ENCODE measurements at places on chromosomes 2 and 18. TPM values are rescaled to one million over a fixed set of nuclear protein-coding genes. Genes with fewer than 3 reads are reported as not detected.

Gene ZNF892
- 13.3 TPM for total RNA-seq

Gene BMP10
- not detected for total RNA-seq

DNA sequence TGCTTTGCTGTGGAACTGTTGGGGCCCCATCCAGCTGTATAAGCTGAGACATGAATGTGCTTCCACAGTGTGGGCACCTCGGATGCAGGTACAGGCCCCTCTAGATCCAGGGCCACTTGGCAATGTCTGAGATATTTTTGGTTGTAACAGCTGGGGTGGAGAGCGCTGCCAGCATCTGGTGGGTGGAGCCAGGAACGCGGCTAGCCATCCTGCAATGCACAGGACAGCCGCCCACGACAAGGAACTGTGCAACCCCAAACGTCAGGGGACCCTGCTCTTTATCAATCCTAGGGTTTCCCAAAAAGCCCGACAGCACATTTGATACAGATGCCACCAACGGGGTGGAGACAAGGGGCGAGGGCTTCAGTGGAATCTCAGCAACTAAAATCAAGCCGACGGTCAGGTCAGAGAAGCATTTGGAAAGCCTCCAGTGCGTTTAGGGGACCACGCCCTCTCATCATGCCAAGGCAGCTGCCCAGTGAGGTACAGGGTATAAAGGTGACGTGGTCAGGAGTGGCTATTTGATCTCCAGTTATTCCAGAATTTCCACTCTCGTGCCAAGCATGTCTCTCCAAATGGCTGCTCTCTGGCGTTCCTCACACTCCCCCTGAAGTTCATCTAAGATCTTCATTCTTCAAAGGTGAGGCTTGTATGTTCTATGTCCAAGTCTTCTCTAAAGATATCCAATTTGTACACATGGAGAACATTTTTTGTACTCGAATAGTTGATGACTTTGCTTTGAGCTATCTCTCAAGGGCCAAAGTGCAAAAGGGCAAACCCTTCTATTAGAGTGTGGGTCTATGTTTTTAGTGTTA is 55.7 kb downstream of the LRRFIP1 start:
- H3K36me3 ChIP-seq: peaks cover 30% of the 10 kb centered on the region
- no peaks in the 10 kb centered on the region for H3K4me1 ChIP-seq
- no peak overlapping the region for H3K27ac ChIP-seq

DNA sequence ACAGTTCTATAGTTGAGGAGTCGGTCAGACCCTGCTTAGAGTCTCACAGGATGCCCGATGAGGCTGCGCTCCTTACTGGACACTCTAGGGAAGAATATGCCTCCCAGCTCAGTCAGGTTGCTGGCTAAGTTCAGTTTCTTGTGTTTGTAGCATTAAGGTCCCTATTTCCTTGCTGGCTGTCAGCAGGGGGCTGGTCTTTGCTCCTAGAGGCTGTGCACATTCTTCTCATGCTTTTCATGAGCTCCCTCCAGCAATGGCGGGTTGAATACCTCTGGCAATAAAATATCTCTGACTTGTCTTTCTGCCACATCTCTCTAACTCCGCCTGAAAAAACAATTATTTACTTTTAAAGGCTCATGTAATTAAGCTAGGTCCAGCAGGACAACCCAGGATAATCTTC is 79.4 kb upstream of the DNAJC10 start:
- H3K4me3 ChIP-seq: no peak overlapping the region
- peak; percentile 37 for DNase-seq
- peaks cover 2% of the 10 kb centered on the region for H3K4me1 ChIP-seq

DNA sequence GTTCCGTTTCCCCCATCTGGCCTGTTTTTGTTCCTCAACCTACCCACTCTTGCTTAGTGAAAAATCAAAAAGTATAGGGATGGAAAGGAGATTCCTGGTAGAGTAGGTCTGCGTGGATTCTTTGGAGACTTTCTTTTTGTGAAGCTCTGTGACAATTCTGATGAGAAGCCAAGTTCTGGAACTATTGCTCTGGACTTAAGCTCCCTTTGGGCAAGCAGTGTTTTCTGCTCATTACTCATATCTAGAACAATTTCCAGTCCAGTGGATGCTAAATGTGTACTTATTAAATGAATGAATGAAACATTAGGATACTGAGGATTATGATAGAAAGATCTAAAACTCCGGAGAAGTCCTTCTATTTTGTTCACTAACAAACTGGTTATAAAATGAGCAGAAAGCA is 76.5 kb downstream of the SOCS6 start:
- no peaks in the 10 kb centered on the region for H3K36me3 ChIP-seq
- no peak for DNase-seq
- no peak overlapping the region for H3K27ac ChIP-seq
- no peaks in the 10 kb centered on the region for H3K27me3 ChIP-seq
- H3K4me1 ChIP-seq: peaks cover 8% of the 10 kb centered on the region
- no peak overlapping the region for H3K4me3 ChIP-seq

Gene LOXHD1
- total RNA-seq: 0.11 TPM

Gene MC2R
- not detected for total RNA-seq

- no peak overlapping the region for H3K4me3 ChIP-seq
- DNase-seq: no peak
- H3K27ac ChIP-seq: no peak overlapping the region
- no peaks in the 10 kb centered on the region for H3K36me3 ChIP-seq
- no peaks in the 10 kb centered on the region for H3K27me3 ChIP-seq
Observed at GRCh38 chr2:1869987-1870386, 125.7 kb upstream of the PXDN start.

DNA sequence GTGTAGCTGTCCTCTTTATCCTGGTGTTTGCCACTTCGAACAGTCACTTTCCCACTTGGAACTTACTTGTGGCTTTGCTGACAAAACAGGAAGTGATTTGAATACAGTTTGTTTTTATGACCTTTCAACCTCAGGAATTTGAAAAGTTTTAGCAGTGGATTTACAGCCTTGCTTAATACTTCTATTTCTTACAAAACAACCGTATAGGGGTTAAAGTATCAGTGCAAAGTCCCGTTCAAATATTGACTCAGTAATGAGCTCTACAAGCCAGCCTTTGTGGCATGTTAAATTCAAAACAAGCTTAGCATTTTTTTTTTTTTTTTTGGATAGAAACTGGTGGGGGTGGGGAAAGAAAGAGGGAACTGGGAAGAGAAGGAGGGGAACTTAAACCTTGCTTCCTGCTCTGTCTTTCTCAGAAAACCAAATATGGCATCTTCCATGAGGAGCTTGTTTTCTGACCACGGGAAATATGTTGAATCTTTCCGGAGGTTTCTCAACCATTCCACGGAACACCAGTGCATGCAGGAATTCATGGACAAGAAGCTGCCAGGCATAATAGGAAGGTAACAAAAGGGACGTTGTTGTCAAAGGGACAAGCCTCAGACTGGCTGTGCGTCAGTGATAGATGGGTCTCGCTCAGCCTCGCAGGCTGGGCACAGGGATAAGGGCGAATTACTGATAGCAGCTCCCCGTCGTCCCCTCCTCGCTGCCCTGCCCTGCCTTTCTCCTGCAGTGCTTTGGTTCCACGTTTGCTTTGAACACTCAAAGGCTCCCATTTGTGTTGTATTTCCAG is at the start of gene HNMT:
TSS of gene HNMT (plus strand) at position 408 of the 793 bp plus-strand sequence. CDS start at position 427, 19 bp downstream.
- peak; percentile 52 for DNase-seq
- H3K27me3 ChIP-seq: no peaks in the 10 kb centered on the region
- peaks cover 7% of the 10 kb centered on the region for H3K4me1 ChIP-seq
- peak within 1 kb of the TSS; percentile 75 for H3K4me3 ChIP-seq

DNA sequence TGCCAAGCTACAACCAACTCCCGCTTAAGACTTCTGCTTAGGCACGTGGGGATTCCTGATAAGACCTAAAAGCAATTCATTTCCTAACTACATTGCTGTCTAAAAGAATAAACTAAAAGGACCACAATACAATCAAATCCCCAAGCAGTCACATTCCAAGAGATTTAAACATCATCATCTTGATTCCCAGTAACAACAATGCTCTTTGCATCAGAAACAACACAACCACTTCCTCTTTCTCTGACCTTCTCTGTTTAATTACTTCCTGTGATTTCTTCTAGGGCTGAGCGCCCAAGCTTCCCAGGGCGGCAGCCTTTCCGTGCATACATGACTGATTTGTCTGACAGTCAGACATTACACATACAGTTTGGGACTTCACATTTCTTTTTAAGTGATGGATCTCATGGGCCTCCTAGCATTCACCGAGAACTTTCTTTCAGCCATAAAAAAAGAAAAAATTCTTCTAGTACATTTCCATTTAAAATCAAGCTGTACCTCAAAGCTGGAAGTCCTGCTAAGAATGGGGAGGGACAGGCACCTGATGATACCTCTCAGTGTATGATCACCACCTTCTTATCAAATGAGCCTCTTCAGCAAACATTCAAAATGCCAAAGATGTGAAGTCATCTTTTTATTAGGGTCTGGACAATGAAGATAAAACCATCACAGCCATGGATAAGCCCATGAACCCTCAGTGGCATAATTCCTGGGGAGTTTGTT is 11.5 kb downstream of the SPRED2 start:
- no peak overlapping the region for H3K27ac ChIP-seq
- H3K27me3 ChIP-seq: no peaks in the 10 kb centered on the region
- H3K4me1 ChIP-seq: peaks cover 8% of the 10 kb centered on the region
- no peak for DNase-seq

DNA sequence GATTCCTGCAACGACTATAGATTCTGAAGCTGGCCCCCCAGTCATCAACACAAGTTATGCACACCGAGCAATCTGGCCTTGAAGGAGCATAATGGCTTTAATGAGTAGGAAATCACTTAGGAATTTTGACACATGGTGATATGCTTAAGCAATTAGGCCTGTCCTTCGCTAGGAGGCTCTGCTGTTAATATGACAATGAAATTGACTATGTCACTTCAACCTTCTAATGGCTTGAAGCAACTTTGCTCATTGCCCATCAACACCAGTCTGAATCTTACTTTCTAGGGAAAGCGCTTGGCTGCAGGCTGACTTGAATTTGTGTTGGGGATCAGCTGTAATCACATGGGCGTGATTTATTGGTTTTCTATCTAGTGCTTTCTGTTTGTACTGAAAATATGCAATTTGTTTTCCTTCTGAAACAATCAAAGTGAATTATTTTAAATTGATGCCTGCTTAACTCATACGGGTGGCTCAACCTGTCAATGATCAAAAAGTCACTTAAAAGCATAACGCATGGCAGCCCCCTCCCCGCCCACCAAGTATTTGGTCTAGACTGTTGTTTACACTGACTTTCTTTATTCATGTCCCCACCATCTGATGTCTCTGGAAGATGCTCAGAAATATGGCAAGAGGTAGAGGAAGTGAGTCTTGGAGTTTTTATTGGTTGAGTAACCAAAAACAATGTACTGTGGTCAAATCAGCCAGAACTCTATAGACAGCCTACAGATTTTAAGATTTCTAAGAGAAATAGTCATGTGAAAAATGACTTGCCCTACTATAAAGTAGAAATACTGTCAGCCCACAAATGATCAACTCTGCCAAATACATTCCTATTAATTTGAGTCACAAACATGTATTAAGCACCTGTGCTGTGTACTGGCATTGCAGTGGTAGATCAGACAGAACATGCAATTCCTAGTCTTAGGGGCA is 344.9 kb downstream of the RBM43 start:
- no peak overlapping the region for H3K27ac ChIP-seq
- no peaks in the 10 kb centered on the region for H3K27me3 ChIP-seq
- H3K36me3 ChIP-seq: no peaks in the 10 kb centered on the region
- DNase-seq: no peak
- no peaks in the 10 kb centered on the region for H3K4me1 ChIP-seq

DNA sequence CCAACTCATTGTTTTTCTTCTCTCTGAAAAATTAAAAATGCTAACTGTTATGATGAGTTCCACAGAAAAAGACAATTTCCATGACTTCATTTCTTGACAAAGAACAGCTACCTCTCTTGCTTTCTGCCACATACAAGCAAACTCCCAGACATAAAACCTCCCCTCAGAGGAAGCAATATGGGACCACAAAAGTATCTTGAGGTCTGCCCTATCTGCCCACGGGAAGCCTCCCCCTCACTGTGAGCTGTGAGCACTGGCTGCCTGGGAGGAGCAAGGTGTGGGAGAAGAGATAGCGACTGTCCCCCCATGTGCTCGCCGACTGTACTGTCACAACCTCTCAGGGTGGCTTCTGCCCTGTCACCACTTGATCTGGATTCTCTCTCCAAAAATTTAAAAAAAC is 69.7 kb upstream of the NRP2 start:
- H3K4me1 ChIP-seq: no peaks in the 10 kb centered on the region
- no peak overlapping the region for H3K27ac ChIP-seq
- no peaks in the 10 kb centered on the region for H3K27me3 ChIP-seq
- H3K36me3 ChIP-seq: no peaks in the 10 kb centered on the region
- no peak overlapping the region for H3K4me3 ChIP-seq
- no peak for DNase-seq

Gene CHRNG
- not detected for total RNA-seq

Gene MC4R
- total RNA-seq: not detected

Gene MEP1B
- not detected for total RNA-seq

Gene SCG2
- total RNA-seq: 4.4 TPM

GRCh38 chr2:99481527-99481926 is 8.3 kb downstream of the REV1 start:
- peaks cover 6% of the 10 kb centered on the region for H3K4me1 ChIP-seq
- DNase-seq: no peak
- H3K27ac ChIP-seq: no peak overlapping the region
- H3K4me3 ChIP-seq: no peak overlapping the region
- H3K36me3 ChIP-seq: no peaks in the 10 kb centered on the region

Gene RESP18
- not detected for total RNA-seq

Gene SLC38A11
- not detected for total RNA-seq

Gene ACMSD
- total RNA-seq: not detected

DNA sequence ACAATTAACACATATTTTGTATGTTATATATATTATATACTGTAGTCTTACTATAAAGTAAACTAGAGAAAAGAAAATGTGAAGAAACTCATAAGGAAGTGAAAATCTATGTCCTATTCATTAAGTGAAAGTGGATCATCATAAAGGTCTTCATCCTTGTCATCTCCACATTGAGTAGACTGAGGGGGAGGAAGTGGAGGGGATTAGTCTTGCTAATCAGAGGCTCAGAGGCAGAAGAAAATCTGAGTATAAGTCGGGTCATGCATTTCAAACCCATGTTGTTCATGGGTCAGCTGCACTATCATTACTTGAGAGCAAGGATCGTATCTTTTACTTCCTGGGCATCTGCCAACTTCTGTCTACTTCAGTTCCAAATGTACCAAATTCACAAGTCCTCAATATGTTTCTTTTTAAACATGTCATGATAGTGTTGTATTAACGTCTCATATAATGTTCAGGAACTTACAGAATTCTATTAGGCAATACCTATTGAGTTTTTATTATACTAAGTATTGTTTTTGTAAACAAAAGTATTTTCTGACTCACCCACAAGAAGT is 208.9 kb upstream of the BOD1L2 start:
- H3K27ac ChIP-seq: no peak overlapping the region
- no peaks in the 10 kb centered on the region for H3K27me3 ChIP-seq
- no peak for DNase-seq
- H3K4me3 ChIP-seq: no peak overlapping the region
- no peaks in the 10 kb centered on the region for H3K4me1 ChIP-seq

DNA sequence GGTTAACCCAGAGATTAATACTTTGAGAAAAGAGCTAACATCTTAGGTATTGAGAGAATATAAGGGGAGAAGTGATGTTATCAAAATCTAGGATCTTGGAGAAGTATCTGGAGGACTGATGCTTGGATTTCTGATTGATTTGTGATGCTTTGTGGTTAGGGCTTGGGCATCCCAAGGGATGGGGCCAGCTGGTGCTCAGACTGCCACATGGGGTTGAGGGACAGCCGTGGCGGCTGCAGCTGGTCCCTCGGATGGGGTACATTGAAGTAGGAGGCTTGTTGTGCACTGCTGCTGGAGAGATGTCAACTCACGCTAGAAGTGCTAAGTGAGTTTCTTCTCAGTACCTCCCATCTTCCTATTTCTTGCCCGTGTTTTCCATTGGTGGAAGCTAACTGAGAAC is 22.4 kb downstream of the HRH4 start:
- H3K4me1 ChIP-seq: no peaks in the 10 kb centered on the region
- no peak overlapping the region for H3K4me3 ChIP-seq
- H3K27me3 ChIP-seq: no peaks in the 10 kb centered on the region
- no peak overlapping the region for H3K27ac ChIP-seq
